ENCODE measurements at places on chromosomes 1 and 21.
A peak's percentile ranks its signal among the peaks of the same experiment; 100 is the strongest.

DNA sequence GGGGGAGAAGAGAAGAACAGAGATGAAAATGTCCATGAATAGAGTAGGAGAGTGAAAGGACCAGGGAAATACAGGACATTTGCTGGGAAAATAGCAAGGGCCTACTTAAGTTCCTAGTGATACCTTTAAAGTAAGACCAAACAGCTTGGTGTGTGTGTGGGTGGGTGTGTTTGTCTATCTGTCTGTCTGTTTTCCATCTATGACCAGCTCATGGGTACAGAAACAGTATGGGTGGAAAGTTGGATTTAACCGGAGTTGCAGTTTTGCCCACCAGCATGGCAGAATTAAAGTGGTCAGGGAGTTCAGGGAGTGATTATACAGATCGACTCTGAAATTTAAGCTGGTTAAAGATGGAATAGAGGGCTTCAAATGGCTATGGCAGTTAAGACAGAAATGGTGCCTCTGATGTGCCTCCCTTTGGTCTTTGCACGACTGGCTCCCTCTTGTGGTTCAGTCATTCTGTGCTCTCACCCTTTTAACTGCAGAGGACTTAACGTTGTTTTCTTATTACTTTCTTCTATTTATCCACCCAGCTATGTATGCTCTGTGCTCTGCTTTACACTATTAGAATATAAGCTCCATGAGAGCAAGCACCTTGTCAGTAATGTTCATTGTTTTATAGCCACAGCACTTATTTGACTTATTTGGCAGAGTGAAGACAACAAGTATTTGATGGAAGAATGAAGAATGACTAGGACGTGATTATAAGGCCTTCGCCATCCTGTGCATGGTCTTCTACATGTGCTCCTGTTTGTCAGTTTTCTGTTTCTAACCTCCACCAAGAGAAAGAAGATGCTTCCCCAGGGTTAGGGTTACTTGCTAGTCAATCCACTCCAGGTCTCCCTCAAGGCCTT, 72.7 kb upstream of the AK4 start:
- peak; percentile 71 for DNase-seq

- no peak for DNase-seq
Observed at GRCh38 chr1:43438576-43438952, 15.2 kb downstream of the HYI start.

GRCh38 chr1:165857046-165857801, 29.8 kb downstream of the UCK2 start:
- peak; percentile 91 for DNase-seq

DNA sequence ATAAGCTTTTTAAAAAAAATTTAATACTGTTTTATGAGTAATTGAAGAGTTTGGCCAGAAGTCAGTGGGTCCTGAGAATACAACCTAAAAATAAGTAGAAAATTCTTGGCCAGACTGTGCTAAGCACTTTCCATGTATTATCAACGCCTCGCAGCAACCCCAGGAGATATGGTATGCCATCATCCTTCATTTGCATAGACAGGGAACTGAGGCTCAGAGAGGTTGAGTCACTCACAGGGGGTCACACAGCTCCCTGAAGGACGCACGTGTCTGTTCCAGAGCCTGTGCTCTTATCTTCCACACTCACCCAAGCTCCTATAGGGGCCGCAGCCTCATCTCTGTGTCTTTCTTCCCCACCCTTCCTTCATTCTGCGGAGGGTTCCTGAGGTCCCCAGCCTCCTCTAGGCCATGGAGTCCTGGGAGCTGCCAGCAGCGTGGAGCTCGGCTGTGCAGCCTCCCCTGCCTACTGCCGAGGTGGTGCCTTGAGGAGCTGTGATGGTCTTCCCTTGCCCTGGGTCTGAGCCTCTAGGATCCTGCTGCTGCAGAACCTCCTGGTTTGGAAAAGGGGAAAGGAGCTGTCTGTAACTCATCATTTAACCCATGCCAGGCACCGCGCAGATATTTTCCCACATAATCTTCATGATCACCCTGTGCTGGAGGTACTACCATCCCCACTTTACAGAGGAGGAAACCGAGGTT, 30.3 kb upstream of the ECE1 start:
- no peak for DNase-seq

GRCh38 chr1:113758631-113759332, 504 bp downstream of the PHTF1 start:
- DNase-seq: peak; percentile 54

DNA sequence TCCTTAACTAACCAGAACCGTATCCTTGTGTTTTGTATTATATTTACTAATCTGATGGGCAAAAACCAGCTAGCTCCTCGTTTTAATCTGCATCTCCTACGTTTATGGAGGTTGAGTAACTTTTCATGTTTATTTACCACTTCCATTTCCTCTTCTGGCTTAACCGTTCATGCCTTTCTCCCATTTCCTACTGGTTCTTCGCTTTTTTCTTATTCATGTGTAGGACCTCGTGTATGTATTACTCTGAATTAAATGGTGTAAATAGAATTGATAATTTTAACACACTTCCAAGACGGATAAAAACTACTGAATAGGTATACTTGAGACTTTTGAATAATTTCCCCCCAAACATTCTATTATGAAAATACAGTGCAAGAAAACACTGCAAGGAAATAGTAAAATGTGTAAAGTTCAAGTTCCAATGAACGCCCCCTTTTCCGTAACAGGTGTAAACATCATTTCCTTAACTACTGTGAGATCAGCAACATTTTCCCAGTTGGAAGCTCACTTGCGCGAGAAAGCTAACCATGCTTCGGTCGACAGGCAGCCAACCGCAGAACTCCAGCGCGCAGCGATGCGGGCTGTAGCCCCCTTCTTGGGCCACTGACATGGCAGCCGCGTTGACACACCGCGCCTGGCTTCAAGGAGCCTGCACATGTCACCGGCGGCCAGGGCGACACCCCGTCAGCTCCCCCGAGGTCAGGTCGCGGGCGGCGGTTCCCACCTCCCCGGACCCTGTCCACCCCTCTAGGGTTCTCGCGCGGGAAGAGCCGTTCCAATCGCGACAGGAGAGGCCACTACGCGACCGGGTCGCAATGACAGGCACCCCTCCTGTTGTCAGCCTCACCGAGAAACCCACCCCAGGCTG, 816 bp downstream of the EDEM3 start:
- peak; percentile 8 for DNase-seq

GRCh38 chr1:165678509-165678908, 19.9 kb downstream of the ALDH9A1 start:
- DNase-seq: no peak

DNA sequence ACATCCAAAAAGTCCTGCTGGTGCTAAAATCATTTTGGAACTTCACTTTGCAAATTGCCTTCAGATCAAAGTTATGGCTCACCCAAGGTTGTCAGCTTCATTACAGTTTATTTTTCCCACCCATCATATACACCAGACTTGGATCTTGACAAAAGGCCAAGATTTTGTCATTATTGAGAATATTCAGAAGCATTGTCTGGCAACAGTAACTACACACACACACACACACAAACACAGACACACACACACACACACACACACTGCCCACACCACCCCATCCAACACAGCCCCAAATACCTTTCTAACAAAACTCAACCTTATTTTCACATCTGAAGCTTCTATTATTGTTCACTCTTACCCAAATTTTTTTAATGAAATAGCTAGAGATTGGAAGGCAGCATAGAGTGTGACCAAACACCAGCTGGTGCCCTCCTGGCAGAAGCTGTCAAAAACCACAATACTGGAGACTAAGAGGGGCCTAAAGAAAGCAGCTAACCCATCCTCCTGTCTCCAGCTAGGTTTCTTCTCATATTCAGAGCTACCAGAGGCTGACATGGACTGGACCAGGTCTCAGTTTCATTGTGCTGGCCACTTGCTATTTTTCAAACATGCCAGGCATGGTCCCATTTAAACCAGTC, 139.1 kb upstream of the ZC3H11B start:
- no peak for DNase-seq

GRCh38 chr1:19035377-19036040, 79.0 kb upstream of the IFFO2 start:
- DNase-seq: no peak
